ENCODE measurements at places on chromosomes 4 and X.

- no peak for DNase-seq
Observed at GRCh38 chr4:1869530-1870327, 1.5 kb upstream of the NSD2 start.

DNA sequence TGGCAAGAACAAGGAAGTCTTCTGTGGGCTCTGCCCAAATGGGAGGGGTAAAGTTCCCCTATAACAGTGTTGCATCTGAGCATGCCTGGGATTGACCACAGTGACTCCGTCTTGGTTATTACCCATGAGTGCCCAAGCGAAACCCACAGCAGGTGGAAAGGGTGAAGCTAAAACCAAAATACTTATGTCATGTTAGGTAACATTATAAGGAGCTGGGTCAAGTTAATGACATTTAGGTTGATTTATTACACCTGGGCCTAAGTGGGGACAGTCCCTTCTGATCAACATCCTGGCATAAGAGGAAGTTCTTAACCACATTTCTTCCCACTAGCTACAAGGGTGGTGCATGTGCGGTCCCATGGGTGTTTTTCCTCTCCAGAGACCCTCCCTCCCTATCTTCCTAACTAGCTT, 1.3 kb upstream of the ZNF732 start:
- DNase-seq: no peak

- DNase-seq: no peak
Observed at GRCh38 chr4:752196-752861, 46.7 kb downstream of the PCGF3 start.

DNA sequence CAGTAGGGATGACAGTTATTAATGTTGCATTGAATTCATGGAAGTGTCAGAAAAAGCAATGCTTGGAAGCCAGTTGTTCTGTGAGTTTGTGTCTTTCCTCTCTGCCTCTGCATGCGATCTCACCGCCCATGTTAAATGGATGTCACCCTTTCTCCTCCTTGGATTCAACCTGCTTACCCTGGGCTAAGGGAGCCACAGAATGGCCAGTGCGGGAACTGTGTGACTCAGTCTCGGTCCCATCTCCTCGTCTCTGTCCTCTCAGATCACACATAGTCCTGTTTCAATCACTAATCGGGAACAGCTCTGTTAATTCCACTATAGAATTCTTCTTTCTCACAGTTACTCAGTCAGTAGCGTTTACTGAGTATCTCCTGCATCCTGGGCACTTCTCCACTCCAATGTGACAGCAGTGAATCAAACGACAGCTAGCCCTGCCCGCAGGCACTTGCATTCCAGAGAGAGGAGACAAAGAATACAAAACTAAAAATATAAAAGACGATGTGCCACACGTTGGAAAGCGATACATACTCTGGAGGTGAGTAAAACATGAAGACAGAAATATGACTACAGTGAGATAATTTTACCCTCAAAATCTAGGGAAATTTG, 53.6 kb upstream of the TLR3 start:
- no peak for DNase-seq

- no peak for DNase-seq
Observed at GRCh38 chr4:52789774-52790173, 38.5 kb upstream of the ERVMER34-1 start.

GRCh38 chr4:130183766-130184165, 1087.8 kb downstream of the C4orf33 start:
- DNase-seq: no peak

GRCh38 chr4:6456450-6456849, 16.0 kb downstream of the PPP2R2C start:
- no peak for DNase-seq

DNA sequence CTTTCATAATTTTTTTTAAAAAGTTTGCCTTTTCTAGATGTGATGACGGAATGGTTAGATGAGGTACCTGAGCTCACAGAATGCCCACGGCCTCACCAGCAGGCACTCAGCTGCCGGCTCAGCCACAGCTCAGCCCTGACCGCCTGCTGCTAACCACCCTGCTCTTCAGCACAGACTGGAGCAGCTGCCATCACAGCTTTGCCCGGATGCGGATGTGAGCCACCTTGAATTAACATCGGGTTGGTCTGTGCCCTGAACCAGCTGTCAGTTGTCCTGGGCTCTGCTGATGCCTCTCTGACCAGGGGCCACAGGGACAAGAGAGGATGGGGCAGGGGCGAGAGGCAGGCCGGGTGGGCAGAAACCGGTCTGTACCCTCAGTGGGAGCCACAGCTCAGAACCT, 93.3 kb downstream of the HMX1 start:
- no peak for DNase-seq

GRCh38 chrX:65879977-65880799, 159.7 kb downstream of the VSIG4 start:
- no peak for DNase-seq

DNA sequence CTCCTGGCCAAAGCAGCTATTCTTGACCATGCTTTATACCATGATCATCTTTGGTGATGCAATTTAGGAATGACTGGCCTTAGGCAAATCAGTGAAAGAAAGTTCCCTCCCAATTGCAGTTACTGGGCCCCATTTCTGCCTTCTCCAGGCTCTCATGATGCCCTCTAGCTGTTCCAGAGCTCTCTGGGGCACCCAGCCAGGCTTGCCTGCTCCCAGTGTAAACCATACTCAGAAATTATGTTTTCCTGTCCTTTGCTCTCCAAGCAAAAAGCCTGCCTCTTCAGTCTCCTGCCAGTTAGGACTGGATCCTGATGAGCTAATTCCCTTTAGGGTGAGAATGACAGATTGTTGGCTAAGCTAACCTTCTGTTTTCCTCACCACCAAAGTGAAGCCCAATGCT, 85.3 kb upstream of the RBPJ start:
- no peak for DNase-seq

Measured in natural killer cell (primary cell).